Activated naive CD4-positive, alpha-beta T cell treated with anti-CD3 and anti-CD28 coated beads, Interleukin-2, amount 50 U/mL, for 72 hours (primary cell): ENCODE measurements at places on chromosomes 3 and 15.

DNA sequence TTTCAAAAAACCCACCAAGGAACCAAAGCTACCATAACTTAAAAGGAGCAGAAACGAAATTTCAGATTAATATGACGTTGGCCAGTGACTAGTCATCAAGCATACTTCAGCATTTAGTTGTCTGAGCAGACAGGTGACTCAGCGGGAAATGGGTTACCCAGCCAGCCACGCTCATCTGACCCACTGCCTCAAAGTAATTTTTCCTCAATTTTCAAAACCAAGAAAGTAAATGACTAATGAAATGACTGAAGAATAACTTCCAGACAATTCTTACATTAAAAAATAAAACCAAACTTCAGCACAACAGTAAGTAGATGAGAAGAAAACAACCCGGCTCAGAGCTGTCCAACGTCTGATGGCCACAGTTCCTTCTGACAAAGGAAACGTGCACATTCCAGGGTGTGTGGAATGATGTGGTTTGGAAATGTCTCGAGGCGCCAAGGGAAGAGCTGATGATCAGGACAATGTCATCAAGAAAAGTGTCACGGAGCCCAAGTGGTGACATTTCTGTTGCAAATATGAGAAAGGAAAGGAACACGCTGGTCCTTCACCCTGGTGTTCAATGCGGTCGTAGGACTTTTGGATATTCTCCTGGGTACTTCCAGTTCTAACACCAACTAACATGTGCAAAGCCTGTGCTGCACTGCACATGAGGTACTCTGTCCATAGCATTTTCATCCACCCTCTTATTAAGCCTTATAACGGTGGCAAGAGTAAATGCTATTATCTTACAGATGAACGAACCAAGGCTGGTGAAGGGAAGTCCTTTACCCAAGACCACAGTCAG is 79.1 kb downstream of the FOXP1 start:
- no peak for DNase-seq

DNA sequence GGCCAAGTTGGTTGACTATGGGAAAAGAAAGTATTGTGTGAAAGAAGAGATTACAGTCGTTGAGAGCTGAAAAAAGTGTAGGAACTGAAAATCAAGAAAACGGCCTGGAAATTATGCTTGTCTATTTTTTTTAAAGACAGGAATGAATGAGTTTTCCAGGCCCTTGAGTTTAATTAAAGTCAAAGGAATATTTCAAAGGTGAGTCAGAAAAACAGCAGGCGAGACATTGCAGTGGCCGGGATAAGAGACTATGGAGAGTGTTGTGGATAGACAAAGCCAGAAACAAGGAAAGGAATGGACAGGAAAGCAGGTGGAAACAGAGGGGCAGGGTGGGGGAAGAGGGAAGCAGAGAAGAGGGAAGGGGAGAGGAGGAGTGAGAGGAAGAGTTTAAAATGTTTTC is 275.1 kb upstream of the LRTM1 start:
- DNase-seq, result no peak

- no peak for DNase-seq
Observed at GRCh38 chr15:48647962-48648361, 2.5 kb upstream of the FBN1 start.

GRCh38 chr3:184129012-184129411 is 6.1 kb upstream of the EIF2B5 start:
- DNase-seq, result no peak

DNA sequence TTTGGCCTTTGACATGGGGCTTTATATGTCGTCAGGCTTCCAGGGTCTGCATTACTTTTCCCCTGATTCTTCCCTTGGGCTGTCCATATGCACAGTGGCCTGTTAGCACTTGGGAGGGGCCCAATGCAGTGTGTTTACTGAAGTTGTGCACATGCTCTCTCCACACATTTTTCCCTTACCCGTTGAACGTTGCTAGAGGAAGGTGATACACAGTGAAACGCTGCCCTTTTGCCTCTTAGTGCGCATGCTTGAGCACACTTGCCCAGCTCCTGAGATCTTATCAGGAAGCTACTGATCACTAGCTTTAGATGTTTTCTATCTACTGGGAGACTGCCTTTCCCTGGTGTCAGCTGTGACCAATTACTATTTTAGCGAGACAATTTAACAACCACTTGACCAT is 1198.0 kb downstream of the ROBO1 start:
- no peak for DNase-seq

DNA sequence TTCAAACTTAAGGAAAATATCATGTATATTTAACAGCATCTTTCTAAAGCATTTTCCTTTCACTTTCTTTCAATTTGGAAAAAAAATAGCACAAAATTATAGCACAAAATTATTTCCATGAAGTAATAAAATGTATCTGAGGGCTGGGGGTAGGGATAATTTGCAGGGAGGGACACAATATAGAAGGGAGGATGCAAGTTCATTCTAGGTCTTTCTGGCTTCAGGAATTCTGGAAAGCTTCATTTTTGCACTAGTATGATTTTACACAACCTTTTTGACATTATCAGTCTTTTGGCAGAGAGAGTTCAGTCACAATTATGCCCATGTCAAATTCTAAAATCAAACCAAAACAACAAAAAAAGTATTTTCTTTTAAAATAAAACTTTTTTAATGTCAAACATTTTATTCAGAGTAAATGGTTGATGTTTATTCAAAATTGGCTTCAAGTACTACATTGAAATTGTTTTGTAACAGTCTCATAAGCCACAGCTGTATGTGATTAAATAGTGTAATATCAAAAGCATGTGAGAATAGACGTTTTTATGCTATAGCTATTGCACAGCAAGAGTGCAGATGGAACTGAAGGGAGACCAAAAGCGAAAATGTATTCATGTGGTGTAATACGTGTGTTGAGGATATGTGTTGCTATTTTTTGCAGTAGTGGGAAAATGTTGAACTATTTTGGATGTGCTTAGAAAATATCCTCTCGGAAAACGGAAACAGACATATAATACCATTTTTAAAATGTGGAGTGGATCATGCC is 5.8 kb downstream of the RBMS3 start:
- no peak for DNase-seq

DNA sequence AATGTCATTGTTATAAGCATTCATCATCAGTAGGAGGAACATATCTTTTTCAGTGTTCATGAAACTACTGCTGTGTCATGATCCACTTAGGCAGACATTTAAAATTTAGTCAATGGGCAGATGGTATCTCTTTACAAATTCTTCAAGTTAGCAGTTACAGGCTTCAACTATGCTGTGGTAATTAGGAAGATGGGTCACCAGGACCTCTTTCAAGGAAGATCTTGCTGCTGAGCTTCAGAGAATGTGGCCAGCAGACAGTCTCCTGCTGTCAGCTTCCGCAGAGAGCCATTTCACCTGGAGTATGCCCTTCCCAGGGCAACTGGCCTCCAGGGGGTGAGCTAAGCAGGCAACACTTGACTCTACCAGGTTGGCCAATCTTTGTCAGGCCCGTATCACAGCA is 19.4 kb downstream of the IFT57 start:
- no peak for DNase-seq

GRCh38 chr3:178845420-178846118 is 226.0 kb downstream of the ZMAT3 start:
- DNase-seq, result no peak

DNA sequence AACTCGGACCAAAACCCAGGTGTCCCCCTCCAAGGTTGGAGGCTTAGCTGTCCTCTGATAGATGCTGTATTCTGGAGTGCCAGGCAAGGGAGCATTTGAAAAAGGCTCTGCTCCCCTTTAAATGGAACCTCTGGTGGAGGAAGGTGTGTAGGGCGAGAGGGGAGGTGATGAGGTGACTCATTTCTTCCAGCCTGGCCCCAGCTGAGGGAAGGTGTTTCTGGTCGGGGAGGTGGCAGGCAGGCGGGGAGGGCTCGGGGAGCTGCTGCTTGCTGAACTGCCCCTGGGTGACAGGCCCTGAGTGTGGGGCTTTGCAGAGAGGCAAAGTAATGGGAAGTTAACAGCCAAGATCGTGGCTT is 18.8 kb downstream of the PSTPIP1 start:
- DNase-seq, result peak; percentile 79

GRCh38 chr15:94317211-94317610 is 85.8 kb downstream of the MCTP2 start:
- no peak for DNase-seq

DNA sequence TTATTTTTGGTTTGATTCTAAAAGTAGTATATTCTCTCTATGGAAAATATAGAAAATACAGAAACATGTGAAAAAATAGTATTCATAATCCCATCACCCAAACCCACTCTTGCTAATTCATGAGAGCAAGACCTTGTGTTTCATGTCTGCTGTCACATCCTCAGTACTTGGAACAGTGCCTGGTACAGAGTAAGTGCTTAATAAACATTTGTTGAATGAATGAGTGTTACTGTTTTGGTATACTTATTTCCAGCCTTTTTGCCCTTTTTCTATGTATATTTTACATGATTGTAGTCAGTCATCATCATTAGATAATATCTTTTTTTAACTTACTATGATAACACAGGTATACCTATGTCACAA is 59.3 kb downstream of the IL16 start:
- DNase-seq, result no peak

GRCh38 chr3:14252321-14253021 is 73.9 kb downstream of the LSM3 start:
- DNase-seq, result no peak

DNA sequence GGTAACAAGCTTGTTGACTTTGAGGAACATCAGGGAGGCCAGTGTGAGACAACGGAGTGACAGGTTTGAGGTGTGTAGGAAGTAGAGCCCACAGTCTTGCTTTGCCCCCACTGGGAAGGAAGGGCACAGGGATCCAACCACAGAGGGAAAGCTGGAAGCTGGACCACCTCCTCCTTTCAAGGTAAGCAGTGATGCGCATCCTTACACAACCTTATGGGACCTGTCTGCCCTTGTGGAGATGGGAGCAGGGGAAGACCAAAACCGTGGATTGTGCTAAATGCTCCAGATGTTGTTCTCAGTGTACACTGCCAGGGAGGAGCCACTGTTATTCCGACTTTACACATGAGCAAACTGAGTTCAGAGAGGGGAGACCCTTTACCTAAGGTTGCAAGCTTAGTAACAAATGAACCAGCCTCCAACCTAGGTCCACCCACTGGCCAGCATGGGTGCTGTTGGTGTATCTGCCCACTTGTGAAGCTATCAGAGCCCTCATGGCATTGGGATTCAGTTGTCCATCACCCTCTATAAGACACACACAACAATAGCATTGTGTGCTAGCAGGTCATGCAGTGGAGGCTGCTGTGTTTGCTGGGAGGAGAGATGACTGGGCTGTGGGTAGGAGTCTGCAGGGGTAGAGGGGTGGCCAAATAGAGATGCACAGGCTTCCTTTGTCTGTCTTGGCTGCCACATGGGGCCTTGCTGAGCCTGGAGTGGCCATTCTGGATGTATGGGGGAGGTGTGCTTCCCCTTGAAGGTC is 586 bp upstream of the LSMEM2 start:
- DNase-seq, result no peak

DNA sequence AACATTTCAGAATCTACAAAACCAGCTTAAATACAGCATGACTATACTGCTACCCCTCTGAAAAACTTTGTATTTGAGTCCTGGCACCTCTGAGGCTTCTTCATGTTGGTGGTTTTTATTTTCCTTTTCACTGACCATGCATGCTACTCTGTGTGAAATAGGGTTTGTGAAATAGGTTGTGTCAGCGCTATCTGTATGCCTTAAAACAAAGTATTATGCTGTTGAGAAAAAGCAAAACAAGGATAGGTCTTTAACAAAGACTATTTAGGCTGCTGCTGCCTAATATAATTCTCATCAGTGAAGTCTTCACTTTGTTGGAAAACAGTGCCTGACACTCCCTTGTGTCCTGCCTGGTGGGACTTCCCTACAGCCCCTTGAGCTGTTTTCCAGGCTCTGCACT is 28.7 kb upstream of the TRAK1 start:
- no peak for DNase-seq

- DNase-seq, result no peak
Observed at GRCh38 chr3:192408647-192409200, 318.6 kb downstream of the FGF12 start.

- no peak for DNase-seq
Observed at GRCh38 chr15:57647071-57647790, 55.5 kb downstream of the MYZAP start.

DNA sequence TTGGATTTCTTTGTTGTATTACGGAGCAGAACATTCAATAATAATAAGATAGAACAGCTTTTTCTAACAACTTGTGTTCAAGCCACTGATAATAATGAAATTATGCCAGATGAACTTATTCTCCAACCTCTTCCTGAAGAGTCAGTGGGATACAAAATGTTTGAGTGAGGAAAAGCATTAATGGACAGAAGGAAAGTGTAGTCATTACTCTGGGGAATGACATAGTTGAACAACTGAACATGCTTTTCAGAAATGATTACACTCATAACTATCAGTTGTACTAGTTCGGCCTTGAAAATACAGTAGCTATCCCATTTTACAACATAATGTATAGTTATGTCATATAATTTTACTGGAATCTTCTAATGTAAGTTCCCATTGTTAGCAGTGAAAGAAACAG is 55.9 kb downstream of the ALCAM start:
- no peak for DNase-seq

DNA sequence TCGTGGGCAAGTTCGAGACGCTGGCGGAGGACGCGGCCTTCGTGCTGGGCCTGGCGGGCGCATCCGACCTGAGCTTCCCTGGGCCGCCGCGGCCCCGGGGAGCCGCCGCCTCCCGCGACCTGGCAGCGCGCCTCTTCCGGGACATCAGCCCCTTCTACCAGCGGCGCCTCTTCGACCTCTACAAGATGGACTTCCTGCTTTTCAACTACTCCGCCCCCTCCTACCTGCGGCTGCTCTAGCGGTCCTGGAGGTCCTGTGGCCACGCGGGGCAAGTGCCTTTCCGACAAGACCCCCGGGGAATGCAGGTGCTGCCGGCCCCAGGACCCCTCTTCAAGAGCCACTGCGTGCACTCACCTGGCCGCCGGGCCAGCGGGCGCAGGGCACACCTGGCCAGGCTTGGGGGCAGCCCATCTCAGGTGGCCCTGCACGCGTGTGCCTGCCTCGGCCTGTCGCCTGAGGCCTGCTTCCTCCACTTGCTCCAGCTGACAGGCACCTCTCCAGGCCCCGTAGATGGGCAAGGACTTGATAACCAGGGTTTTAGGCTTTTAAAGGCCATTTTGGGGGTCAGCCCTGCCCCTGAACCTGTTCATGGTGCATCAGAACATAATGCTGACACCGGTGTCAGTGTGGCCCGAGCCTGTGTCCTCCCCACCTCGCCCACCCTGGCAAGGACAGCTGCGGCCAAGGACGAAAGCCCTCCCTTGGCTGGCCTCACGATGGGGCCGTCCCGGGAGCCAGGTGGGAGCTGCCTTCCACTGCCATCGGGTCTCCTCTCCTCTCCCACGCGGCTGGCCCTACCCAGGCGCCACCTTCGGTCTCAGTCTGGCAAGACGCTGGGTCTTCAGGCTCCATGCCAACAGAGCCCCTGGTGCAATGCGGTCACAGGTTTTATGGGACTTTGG is 16.1 kb downstream of the C3orf22 start:
- DNase-seq, result peak; percentile 43

- no peak for DNase-seq
Observed at GRCh38 chr15:60660290-60661051, 181.5 kb upstream of the ICE2 start.

GRCh38 chr3:184505076-184505878 is 56.3 kb upstream of the EPHB3 start:
- DNase-seq, result no peak
